ENCODE measurements at places on chromosomes 7 and 10.

DNA sequence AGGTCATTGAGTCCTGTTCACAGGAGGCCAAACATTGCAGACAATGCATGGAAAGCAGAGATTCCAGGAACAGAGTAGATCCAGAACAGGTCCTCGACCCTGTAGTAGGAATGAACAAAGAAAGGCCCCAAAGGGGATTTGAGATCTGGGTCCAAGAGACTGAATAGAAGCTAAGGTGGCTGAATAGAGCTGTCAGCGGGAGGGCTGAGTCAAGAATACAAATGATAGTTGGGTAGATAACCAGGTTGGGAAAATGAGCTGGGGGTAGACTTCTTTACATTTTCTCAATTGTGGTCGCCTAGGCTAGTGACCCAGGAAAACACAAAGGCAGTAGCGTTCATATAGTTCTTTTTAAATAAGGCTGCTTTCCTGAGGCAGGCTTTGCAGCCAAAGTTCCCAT is 103.4 kb upstream of the ELMO1 start:
- no peak for DNase-seq

- DNase-seq: peak; percentile 53
Observed at GRCh38 chr10:102819054-102819453, 18.2 kb downstream of the CYP17A1 start.

DNA sequence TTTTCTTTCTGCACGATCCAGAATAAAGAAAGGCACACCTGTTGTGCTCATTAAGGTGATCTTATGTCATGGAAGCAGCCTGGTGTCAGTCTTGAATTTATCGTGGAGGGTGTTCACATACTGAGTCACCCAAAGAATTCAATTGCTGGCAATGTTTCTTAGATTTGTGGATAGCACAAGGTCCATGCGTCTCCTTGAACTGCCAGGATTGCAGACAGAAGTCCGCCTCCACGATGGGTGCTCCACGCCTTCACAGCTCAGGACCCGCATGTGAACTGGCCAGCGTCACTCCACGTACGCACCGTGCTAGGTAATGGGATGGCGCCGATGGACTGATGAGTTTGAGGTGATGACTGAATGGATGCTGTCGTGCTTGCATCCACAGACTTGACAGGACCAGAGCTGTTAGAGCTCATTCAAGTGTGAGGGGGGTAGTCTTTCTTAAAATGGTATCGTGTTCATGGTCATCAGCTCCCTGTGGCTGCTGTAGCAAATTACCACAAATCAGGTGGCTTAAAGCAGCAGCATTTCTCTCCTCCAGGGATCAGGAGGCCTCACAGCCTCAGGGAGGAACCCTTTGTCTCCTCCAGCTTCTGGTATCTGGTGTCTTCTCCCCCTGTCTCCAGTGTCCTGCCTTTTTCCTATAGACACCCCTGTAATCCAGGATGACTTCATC is 65.4 kb upstream of the DNAJB6 start:
- no peak for DNase-seq

- DNase-seq: no peak
Observed at GRCh38 chr10:55203319-55203718, 402.3 kb upstream of the PCDH15 start.

- DNase-seq: no peak
Observed at GRCh38 chr10:59234816-59235429, 58.5 kb downstream of the PHYHIPL start.

DNA sequence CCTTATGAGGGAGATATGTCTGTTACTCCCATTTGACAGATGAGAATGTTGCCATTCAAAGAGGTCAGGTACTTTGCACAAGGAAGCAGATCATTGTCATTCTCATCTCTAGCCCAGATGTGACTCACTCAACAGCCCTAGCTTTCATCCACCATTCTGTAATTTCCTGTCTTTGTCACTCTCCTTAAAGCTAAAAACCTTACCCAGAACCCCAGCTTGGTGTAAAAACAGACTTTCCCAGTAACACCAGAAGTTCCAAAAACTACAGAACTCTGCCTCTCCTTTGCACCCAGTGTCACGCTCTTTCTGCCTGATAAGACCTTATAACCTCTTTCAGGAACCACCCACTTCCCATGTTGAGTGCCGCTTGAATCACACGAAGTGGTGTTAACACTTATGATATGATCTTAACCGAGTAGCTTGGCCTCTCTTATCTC is 89.1 kb upstream of the SP4 start:
- DNase-seq: no peak

Measured in lower lobe of right lung (tissue), 2 donors.